ENCODE measurements at places on chromosomes 6 and 20. TPM values are rescaled to one million over a fixed set of nuclear protein-coding genes. Genes with fewer than 3 reads are reported as not detected.

The GTSF1L gene
- 0.80 TPM for total RNA-seq

The SLC26A8 gene
- not detected for total RNA-seq

The TEAD3 gene
- 0.58 TPM for total RNA-seq

The CTCFL gene
- total RNA-seq: not detected

The SLC35F1 gene
- not detected for total RNA-seq

The OLIG3 gene
- total RNA-seq: not detected

The RBM24 gene
- not detected for total RNA-seq

The CNR1 gene
- 0.27 TPM for total RNA-seq

The PFDN4 gene
- 23.8 TPM for total RNA-seq

The NMBR gene
- total RNA-seq: not detected

The GPR6 gene
- total RNA-seq: not detected

The EYA4 gene
- not detected for total RNA-seq

The BTBD9 gene
- 30.8 TPM for total RNA-seq

The SEL1L2 gene
- not detected for total RNA-seq

The TRIM40 gene
- not detected for total RNA-seq

The TTK gene
- 1.2 TPM for total RNA-seq

The ULBP3 gene
- not detected for total RNA-seq

The LST1 gene
- 19.1 TPM for total RNA-seq

The CLPSL2 gene
- not detected for total RNA-seq

The CNBD2 gene
- 11.3 TPM for total RNA-seq

The ATF6B gene
- 141 TPM for total RNA-seq

The BCAS1 gene
- not detected for total RNA-seq

The BTN1A1 gene
- total RNA-seq: not detected

The PAK5 gene
- not detected for total RNA-seq

The RIPPLY2 gene
- total RNA-seq: not detected

The SLC22A23 gene
- 5.0 TPM for total RNA-seq

The ADGRG6 gene
- 2.4 TPM for total RNA-seq

The PDE7B gene
- total RNA-seq: 0.44 TPM

The GSTA3 gene
- total RNA-seq: not detected

The EFCAB8 gene
- total RNA-seq: 2.2 TPM

The TBC1D32 gene
- 15.0 TPM for total RNA-seq

The EMILIN3 gene
- total RNA-seq: not detected

The EYS gene
- not detected for total RNA-seq

The DEK gene
- 103 TPM for total RNA-seq

The RIPOR3 gene
- not detected for total RNA-seq

The LY6G6F gene
- not detected for total RNA-seq

The TINAG gene
- not detected for total RNA-seq

The PSORS1C1 gene
- total RNA-seq: not detected

The PTPRK gene
- total RNA-seq: 7.5 TPM

The FRK gene
- not detected for total RNA-seq

The CGA gene
- total RNA-seq: not detected

The SGK2 gene
- 1.9 TPM for total RNA-seq

The DNMT3B gene
- total RNA-seq: 0.82 TPM

The SLX4IP gene
- 6.1 TPM for total RNA-seq

The PDE10A gene
- not detected for total RNA-seq

The THEMIS gene
- total RNA-seq: 128 TPM

The MOCS3 gene
- total RNA-seq: 8.8 TPM

The MRPS10 gene
- total RNA-seq: 29.0 TPM

The SAPCD1 gene
- 1.6 TPM for total RNA-seq

All from naive thymus-derived CD8-positive, alpha-beta T cell (primary cell).